ENCODE measurements at places on chromosomes 16 and 17.

- no peak for DNase-seq
Measured at GRCh38 chr16:30967795-30968194, 10.2 kb downstream of the SETD1A start.

DNA sequence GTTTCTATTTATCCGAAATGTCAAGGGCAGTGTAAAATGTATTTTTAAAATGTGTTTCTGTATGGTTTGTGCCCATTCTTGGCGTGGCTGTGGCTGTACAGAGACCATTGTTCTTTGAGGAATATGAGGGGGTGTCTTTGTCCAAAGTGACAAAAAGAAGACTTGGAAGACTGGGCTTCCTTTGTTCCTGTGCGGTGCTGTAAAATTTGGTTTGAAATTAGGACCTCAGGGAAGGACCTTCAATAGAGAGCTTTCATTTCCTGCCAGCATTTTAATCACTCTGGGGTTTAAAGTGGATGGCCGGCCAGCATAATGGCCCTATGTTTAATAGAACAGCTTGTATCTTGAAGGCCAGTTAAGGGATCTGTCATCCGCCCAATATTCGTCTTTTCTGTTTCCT is 190.1 kb upstream of the TBX2 start:
- no peak for DNase-seq

DNA sequence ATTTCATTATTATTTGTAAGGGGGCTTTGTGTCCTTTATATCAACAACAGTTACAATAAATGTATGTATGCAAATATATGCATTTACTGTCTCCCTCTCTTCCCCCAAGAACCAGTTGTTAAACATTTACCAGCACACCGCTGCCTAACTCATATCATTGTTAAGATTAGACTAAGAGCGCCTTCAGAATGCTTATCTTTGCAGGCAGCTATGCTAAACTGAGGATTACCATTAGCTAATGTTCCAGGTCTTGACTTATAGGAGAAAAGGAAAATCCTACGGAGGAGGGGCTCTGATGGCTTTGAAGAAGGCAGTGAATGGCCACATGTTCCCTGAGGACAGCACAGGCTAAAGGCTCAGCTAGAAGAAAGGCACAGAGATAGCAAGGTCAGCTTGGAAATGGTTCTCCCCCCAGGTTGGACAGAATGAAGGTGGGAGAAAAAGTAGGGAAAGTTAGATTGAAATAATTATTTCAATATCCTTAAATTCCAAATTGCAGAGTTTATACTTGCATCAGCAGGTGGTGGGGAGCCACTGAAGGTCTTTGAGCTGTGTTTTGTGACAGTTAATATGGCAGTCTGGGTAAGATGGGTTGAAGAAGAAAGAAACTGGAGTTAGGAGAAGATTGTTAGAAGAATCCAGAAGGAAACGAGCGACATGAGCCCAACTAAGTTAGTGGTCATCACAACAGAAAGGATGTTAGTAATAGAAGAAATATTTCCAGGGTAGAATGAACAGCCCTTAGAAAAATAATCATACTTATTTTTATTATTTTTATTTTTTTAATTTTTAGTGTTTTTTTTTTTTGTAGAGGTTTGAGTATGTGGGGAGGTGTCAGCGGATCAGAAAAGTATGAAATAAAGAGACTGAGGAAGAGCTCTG is 87.0 kb upstream of the MAF start:
- no peak for DNase-seq

DNA sequence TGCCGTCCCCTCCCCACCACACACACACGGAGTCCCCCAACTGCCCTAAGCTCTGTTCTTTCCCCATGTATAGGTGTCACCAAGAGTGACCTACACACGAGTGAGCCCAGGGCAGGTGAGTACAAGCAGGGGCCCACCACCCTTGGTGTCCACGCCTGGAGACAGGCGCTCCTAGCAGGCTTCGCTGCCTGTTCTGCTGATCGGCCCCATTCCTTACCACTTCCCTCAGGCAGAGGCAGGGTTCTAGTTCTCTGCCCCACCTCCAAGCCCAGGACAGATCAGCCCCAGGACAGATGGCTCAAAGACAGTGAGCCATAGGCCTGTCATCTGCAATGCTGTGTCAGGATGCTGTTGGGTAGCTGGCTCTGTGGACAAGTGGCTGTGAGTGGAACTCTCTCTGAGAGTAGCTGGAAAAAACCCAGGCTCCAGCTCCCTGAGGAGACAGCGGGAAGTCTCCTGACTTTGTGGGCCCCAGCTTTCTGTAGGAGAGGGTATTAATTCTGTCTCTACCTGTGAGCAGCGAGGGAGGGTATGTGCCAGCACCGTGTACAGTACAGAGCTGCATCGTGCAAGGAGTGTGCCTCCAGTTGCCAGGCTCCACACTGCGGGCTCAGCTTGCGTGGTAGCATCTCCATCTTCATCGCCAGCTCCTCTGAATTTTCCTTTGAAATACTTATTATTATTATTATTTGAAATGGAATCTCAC is 897 bp downstream of the TP53I13 start:
- DNase-seq, result no peak

DNA sequence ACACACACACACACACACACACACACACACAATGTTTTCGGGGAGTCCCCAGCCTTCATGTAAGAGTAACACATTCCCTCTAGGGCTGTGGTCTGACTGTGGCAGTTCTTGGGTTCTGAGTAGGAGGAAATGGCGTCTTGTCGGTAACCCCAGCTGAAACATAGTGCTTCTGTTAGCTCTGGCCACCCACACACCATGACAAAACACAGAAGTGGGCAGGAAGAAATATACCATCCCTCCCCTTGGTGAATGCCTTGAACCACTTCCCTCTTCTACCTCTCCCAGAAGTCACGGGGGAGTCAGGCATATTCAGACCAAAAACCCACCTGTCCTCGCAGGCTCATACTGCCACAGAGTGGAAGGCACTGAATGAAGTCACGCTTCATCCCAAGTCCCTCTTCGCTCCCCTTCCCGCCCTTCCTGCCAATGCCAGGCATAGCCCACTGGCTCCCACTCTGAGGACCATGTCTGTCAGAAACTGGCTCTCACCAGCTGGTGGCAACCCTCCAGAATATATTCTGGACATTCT is 11.5 kb downstream of the SLC35B1 start:
- DNase-seq, result peak; percentile 61
